Activated effector memory CD4-positive, alpha-beta T cell treated with anti-CD3 and anti-CD28 coated beads, Interleukin-2, amount 50 U/mL, for 16 hours (primary cell): ENCODE measurements at places on chromosomes 2 and 18.

- no peak for DNase-seq
Measured at GRCh38 chr2:68813596-68813995, 57.6 kb downstream of the BMP10 start.

GRCh38 chr2:156329927-156330726, 2.4 kb downstream of the NR4A2 start:
- no peak for DNase-seq

DNA sequence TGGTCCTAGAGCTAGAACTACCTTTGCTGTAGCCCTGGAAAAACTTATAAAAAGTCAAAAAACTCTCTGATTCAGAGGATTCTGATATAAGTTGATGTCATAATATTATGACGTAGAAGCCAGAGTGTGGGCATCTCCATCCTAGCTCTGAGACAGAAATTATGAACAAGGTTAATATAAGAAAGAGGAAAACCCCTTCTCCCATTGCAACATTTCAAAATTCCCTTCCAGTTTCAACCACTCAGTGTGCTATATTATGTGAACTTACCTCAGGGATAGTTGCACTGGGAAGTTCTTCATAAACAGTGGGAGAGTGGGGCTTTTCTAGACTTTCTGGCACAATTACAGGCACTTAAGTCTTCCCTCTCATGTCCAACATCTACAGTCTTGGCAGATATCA, 171.6 kb downstream of the PIK3C3 start:
- DNase-seq = no peak

DNA sequence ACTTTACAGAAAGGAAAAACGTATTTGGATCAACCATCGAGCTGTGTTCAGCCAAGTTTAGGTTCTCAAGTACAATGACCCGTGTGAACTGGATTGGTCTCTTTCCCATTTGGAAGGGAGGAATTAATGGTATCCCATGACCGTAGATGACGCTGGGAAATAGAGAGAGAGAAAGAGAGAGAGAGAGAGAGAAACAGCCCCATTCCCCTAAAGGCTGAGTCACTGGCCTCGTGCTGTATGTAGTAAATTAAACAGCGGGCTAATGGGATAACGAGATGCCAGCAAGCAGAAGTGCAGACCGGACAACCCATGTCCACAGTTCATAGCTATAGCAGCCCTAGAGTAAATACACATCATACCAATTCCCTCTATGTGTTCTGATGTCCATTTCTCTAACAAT, 99.6 kb downstream of the BCL11A start:
- no peak for DNase-seq

DNA sequence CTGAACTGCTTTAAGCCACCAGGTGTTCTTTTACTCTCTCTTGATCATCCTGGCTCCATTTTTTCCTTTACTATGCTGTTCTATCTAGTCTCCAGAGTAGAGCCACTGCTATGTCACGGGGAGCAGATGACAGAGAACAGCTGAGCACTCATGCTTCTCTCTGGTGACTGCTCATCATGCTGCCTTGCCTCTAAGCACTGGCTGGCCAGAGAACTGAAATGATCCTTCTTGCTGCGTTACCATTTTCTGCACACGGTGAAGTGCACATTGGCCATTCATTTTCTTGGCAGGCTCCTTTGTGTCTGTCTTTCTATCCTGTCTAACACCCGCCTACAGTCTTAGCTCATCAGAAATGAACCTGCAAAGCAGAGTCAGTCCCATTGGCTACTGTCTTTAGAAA, 86.0 kb downstream of the KCTD1 start:
- DNase-seq = no peak

DNA sequence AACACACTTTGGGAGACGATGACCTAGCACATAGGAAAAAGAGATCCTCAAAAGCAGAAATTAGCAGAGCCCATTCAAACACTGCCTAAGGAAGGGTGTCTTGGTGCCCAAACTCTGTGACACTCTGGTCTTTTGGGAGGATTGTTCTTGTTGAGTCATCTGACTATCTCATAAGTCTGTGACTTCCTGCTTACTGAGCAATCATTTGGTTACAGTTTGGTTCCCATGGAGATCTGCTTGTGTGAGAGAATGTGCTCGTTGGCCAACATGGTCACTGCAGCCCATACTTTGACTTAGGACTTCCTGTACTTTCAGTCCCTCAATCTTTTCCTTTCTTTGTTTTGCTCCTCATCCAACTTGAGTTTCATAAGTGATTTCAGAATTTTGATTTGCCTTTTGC, 602.9 kb downstream of the NYAP2 start:
- no peak for DNase-seq

GRCh38 chr2:45886171-45886663, 234.7 kb downstream of the PRKCE start:
- DNase-seq = no peak

- DNase-seq = peak; percentile 36
Measured at GRCh38 chr2:85678377-85678776, 10.4 kb upstream of the SFTPB start.

- peak; percentile 27 for DNase-seq
Measured at GRCh38 chr2:127181851-127182250, 38.2 kb downstream of the CYP27C1 start.

GRCh38 chr18:66513996-66514395, 89.9 kb downstream of the CDH19 start:
- DNase-seq = no peak

GRCh38 chr2:26552641-26553374, 74.9 kb upstream of the OTOF start:
- DNase-seq = peak; percentile 25

DNA sequence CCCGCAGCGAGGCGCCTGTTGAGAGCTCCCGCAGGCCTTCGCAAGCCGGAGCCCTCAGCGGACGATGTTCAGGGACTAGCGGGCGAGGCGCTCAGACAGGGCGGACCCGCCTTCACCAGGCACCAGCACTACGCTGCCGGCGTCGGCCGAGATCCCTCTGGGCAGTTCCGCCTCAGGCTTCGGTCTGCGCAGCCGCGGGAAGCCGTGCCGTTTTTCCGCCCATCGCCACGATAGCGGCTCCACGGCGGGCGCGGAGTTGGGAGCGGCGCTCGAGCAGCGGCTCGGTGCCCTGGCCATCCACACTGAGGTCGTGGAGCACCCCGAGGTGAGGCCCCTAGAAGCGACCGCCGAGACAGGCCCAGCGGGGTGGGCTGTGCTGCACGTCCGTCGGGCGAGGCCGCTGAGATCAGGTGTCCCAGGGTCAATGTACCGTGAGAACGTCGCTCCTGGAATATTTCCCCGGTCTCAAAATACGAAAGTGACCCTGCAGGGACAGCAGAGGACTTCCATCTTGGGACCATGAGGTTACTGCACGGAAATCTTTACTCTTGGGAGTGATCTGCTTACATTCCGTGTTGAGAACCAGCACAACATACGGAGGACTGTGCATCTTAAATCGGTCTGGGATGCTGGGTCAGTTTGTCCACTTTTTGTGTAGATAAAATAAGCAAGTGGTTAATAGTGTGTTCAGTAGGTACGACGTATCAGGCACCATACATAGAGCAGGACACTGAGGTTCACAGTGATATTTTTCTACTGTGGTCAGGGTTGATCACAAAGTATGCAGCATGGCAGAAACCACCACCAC, 13.3 kb upstream of the MTIF2 start:
- DNase-seq = peak; percentile 95

GRCh38 chr2:190740449-190740848, 91.6 kb downstream of the NAB1 start:
- DNase-seq = no peak

DNA sequence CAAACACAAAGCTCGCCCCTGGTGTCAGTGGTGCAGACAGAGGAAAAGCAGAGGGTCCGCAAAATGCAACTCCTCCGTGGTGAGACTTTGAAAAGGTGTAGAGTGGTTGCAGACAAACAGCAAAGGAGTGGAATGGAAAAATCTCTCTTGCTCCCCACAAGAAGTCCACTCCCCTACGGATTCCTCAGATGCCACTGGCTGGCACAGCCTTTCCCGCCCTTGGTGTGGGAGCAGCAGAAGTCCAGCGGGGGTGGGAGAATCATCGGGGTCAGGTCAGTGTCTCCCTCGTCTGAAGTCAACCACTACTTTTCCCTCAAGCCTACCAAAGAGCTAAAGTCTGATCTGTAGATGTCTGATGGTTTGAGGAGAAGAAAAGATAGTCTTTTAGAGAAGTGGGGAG, 22.3 kb upstream of the B3GNT7 start:
- DNase-seq = no peak

DNA sequence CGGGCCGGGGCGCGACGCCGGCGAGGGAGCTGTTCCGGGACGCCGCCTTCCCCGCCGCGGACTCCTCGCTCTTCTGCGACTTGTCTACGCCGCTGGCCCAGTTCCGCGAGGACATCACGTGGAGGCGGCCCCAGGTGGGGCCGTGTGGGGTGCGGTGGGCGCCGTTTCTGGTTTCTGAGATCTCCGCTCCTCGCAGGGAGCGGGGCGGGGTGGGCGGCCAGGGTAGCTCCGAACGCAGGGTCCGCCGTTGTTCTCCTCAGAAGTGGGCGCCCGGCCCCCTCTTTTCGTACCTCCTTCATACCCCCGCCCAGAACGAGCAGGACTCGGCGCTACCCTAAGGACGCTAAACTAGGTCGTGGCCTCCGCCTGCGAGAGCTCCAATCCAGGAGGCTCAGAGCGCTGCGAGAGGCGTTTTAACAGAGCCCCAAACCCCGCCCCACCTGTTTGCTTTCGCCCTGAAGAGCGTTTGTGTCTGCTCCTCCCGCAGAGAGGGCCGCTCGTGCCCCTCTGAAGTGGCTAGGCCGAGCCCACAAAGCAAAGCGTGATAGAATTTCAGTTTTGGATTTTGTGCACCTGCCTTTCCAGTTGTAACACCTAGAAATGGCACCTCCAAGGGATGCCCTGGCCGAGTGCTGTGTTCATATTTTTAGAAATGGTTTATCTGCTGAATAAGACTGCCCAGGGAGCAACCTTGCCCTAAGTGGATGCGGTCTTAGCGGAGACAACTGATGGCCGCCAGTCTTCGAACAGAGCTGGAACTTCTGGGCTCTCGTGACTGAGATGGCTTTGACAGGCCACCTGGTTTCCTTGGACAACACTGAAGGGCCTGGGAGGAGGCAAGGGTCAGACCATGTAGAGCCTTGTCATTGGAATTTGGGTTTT, 626 bp downstream of the CAPN10 start:
- DNase-seq = peak; percentile 86
